ENCODE measurements at places on chromosomes 7 and 10.

DNA sequence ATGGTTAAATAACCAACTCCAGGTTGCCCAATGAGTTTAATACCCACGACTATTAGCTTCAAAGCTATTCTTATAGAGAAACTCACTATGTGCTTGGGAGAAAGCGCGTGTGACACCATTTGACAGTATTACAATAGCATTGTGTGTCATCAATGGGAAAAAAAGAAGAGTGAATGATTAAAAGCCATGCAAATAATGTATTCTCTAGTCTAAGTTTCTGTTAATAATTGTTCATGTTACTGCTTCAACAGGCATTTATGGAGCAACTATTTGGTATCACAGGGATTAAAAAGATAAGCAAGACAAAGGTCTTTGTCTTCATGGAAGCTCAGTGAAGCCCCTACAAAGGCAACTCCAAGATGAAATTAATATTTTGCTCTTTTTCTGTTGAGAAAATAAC is 47.2 kb downstream of the CAV1 start:
- no peak for DNase-seq

- DNase-seq = no peak
These were observed 17.7 kb downstream of the LRRD1 start for GRCh38 chr7:92161271-92161670.

- no peak for DNase-seq
These were observed 33.0 kb downstream of the BTBD16 start for GRCh38 chr10:122304054-122304579.

GRCh38 chr7:17339139-17339538 is 40.7 kb downstream of the AHR start:
- peak; percentile 45 for DNase-seq

- DNase-seq = peak; percentile 78
These were observed 7.5 kb upstream of the RBP3 start for GRCh38 chr10:47340608-47341170.

DNA sequence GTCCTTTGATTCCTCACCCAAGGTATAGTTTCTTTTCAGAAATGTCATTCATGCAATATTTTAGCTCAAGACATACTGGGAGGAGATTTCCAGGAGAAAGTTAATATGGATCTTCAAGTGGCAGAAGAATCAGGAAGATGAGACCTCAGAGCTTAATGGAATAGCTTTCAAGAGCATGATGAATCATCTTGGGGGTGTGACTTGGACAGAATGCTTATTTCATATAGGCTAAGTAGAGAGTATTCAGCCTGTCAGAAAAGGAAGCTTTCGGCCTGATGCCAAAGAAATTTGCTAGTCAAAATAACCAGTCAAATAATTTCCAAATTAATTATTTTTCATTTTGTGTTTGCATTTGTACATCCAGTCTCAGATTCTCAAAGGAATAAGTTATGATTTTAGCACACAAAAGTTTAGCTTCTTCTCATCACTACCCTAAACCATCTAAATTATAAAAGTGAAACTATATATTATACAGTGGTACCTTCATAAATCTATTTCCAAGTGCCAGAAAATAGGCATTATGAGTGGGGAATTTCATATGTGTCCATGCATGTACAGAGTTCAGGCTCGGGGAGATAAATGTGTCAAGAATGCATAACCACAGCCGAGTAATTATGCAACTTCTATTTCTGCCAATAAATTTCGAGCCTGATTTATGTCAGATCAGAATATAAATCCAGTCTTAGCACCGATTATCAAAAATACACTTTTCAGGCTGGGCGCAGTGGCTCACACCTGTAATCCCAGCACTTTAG is 27.3 kb upstream of the CALD1 start:
- DNase-seq = no peak

DNA sequence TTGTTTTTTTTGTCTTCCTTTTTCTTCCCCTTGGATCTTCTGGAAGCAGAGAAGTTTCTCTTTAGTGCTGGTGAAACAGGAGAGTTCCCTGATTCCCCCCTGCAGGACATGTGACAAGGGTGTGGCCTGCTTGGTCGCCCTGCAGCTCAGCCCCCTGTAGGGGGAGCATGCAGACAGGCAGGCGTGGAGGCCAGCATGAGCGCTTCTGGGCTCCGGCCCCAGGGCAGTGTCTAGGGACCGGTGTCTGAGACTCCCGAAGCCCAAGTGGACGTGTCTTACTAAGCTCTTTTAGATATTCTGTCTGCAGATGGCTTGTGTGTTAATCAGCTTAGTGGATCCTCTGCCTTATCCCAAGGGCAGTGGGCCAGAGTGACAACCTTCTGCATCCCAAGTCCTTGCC is 26.1 kb downstream of the PRSS58 start:
- DNase-seq = no peak

DNA sequence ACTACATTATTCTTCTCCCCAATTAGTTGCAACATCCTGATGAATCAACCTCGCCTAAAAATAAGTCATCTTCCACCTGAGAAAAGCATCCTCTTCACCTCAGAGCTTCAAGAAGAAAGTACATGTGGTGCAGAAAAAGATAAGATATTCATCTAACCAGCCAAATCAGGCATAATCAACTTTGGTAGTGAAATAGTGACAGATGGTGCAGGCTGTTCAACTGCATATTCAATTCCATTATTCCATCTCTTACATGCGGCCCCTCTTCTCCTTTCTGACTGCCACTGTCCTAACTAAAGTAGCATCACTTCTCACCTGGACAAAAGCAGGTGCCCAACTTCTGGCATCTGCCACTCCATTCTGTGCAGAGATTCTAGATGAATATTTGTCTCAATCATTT is 148.4 kb upstream of the STEAP1 start:
- no peak for DNase-seq

DNA sequence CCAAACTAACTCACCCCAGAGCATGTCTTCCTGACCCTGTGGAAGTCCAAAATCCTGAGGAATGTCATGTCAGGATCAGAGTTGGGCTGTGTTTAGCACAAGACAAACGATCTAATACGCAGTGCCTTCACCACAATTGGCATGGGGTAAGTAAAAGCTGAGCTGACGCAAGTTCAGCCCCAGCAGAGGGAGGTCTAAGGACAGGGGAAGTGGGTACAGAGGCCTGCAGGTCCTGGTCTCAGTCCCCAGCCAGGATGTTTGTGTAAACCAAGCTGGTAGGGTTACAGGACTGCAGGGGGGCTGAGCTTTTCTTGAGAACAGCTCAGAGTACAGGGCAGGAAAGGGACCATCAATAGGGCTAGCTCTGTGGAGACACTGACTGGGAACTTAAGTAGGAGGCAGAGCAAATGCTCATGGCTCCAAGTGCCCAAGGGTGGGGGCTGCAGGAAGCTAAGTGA is 5.3 kb upstream of the KCNIP2 start:
- no peak for DNase-seq

DNA sequence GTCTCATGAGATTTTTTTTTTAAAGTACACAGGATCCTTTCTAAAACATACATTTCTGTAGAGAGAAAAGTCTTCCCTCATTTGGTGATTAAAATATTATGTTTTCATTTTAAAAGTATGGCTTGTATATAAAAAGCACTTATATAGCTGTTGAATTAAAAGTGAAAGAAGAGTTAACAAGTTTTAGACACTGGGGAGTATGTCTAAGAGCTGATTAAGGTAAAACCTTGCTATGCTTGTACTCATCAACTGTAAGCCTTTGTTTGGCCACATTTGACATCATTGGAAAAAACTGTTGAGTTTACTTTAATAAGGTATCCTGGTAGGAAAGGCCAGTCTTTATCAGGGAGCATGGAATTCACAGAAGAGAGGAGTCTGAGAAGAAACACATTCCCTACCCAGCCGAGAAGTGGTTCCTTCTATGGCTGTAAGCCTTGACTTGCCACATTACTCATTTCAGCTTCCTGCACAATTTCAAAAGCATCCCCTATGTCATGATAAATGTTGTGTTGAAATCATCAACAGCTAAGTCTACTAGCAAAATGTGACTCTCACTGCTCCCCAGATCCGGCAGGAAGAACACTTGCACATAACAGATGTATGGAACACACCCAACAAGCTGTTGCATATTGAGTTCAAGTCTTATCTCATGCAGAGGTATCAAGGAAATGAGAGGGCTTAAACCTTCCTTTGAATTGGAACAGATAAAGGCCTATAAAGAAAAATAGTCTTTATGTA is 171.8 kb upstream of the CDK1 start:
- no peak for DNase-seq

All from tibial nerve (tissue), 4 donors.